ENCODE measurements at places on chromosomes 6 and 20. TPM values are rescaled to one million over a fixed set of nuclear protein-coding genes. Genes with fewer than 3 reads are reported as not detected.

DNA sequence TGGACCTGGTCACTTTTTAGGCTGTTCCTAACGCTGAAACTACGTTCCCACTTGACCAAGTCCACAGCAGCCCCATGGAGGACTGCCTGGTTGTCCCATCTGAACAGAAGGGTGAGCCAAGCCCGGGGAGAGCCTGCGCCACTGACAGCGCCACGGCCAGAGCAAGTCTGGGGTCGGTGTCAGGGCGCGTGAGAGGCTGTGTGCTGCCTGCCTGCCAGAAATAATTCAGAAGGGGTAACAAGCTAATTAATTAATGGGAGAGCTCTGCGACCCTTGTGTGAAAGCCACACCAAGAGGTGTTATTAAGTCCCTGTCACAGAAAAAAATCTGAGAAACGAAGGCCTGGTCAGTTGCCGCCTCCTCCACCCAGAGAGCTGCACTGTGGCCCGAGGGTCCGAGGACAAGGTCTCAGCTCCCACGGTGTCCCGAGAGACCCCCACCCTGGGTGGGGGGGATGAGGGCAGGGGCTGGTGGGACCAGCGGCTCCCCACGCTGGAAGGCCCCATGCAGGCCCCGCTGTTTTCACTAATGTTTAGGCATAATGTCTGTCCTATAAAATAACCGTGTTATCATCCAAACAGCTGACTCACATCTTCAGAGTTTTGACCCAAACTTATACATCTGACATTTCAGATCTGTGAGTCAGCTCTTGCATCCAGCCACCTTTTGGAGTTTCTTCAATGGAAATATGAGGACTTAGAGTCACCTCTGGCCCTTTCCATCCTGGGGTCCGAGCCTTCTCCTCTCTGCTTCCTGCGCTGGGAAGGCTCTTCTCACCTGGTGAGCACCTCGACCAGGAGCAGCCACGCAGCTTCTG is 58.5 kb downstream of the DLL1 start:
- peaks cover 29% of the 10 kb centered on the region for H3K27me3 ChIP-seq
- peaks cover 7% of the 10 kb centered on the region for H3K4me1 ChIP-seq
- DNase-seq, result no peak
- no peak overlapping the region for H3K4me3 ChIP-seq
- no peaks in the 10 kb centered on the region for H3K36me3 ChIP-seq

- H3K4me3 ChIP-seq, result no peak overlapping the region
- H3K36me3 ChIP-seq, result no peaks in the 10 kb centered on the region
- DNase-seq, result no peak
- no peak overlapping the region for H3K27ac ChIP-seq
- H3K4me1 ChIP-seq, result peaks cover 16% of the 10 kb centered on the region
Measured at GRCh38 chr6:119454714-119455113, 105.2 kb upstream of the MAN1A1 start.

SMOC2 gene
- 56.3 TPM for total RNA-seq

DNA sequence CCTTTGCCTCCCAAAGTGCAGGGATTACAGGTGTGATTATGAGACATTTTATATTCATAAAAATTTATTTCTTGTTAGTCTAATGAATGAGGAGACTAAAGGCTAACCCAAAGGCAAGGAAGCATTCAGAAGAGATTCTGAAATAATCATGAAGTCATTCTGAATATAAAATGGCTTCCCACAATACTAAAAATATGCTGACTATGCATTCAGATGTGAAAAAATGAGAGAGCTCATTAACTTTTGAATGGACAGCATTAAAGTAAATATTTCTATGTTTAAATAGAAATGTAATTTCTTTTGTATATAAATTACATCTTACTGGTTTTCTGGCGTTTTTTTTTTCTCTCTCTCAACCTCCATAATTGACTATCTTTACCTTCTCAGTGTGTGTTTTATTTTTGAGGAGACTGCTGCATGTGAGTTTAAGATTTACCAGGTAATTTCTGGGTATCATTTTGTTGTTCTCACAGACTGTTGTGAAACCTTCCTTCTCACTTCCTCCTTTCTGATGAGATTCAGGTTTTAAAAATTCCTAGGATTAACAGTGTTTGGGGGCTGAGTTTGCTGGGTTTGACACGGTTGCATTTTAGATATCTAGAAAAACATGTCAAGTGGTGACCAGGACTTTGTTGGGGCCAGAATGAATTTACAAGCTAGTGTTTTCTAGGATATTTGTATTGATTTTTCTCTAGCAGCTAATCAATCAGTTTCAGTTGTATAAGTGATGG is 316.6 kb downstream of the CDKAL1 start:
- DNase-seq, result no peak
- no peak overlapping the region for H3K4me3 ChIP-seq
- no peaks in the 10 kb centered on the region for H3K27me3 ChIP-seq
- H3K4me1 ChIP-seq, result peaks cover 6% of the 10 kb centered on the region
- H3K36me3 ChIP-seq, result peaks cover 2% of the 10 kb centered on the region
- H3K27ac ChIP-seq, result no peak overlapping the region

DNA sequence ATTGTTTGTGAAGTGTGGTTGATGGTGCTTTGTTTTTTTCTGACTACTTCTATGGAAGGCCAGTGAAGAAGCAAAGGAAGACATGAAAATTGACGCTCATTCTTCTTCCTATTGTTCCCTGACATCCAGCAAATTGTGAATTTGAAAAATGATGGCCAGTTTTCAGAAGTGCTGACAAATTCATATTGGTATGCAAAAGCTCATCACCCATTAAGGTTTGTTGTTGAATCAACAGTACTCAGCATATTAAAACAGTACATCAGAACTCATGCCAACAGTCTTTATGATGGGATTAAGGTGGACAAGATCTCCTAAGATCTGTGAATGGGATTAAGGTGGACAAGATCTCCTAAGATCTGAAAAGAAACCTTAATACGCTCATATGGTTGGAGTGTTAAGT is 1.0 kb upstream of the MTG2 start:
- peak overlapping the region; percentile 91 for H3K27ac ChIP-seq
- no peaks in the 10 kb centered on the region for H3K36me3 ChIP-seq
- peaks cover 35% of the 10 kb centered on the region for H3K4me1 ChIP-seq
- H3K27me3 ChIP-seq, result no peaks in the 10 kb centered on the region
- peak overlapping the region; percentile 86 for H3K4me3 ChIP-seq
- DNase-seq, result no peak

GRCh38 chr20:12030470-12030869 is 112.8 kb downstream of the BTBD3 start:
- no peak for DNase-seq
- no peaks in the 10 kb centered on the region for H3K36me3 ChIP-seq
- peaks cover 2% of the 10 kb centered on the region for H3K27me3 ChIP-seq

DNA sequence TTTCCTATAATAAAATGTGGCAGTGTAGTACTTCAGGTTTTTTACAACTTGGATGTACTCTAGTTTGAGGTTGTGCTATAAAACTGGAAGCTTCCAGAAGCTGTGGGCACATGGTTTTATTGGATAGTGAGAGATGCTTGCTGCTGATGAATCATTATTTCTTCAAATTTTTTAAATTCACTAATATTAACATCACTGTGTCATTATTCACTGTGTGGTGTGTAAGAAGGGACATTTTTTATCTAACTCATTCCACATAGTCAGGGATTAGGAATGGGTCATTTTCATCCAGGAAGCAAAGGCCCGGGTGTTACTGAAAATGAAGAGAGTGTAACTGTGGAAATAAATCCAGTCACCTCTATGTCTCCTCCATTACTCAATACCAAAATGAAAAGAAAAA is 421.0 kb downstream of the TENT5A start:
- H3K4me3 ChIP-seq, result no peak overlapping the region
- H3K27me3 ChIP-seq, result no peaks in the 10 kb centered on the region
- H3K4me1 ChIP-seq, result peaks cover 9% of the 10 kb centered on the region
- H3K36me3 ChIP-seq, result no peaks in the 10 kb centered on the region

PTGIS gene
- 165 TPM for total RNA-seq

- no peak overlapping the region for H3K27ac ChIP-seq
- DNase-seq, result no peak
- peaks cover 5% of the 10 kb centered on the region for H3K4me1 ChIP-seq
- H3K4me3 ChIP-seq, result no peak overlapping the region
- peaks cover 18% of the 10 kb centered on the region for H3K27me3 ChIP-seq
- H3K36me3 ChIP-seq, result no peaks in the 10 kb centered on the region
Measured at GRCh38 chr6:168428052-168428826, 12.7 kb upstream of the SMOC2 start.

DNA sequence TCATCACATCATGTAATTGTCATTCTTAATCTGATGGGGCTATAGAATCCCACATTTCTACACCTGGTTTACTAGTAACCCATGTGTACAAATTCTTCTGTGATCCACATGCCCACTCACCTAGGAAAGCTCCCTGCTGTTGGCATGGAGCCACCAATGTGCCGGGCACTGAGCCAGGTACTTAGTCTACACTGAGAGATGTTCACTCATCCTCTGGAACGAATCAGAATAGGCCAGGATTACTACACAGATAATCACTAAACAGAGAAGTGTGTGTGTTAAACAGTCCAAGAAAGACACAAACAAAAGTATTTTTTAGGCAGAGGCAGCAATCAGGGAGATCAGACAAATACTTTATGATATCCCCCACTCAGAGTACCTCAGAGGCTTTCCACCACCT is 193.2 kb upstream of the VGLL2 start:
- no peaks in the 10 kb centered on the region for H3K27me3 ChIP-seq
- H3K27ac ChIP-seq, result no peak overlapping the region
- H3K36me3 ChIP-seq, result no peaks in the 10 kb centered on the region
- H3K4me3 ChIP-seq, result no peak overlapping the region

DNA sequence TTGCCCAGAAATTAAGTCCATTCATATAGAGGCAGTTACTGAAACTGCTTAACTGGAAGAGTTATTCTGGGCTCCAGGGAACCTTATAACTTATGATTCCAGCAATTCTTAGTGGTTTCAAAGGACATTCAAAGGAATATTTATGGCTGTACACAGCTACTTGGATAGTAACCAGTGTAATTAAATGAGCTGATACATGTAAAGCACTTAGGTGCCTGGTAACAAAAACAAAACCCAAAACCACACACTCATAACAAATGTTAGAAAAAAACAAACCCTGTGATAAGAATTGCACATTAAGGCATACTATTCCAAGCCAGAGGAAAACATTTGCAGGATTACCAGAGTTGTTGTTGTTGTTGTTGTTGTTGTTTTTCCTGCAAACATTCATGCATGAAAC is 51.5 kb downstream of the STK4 start:
- H3K27me3 ChIP-seq, result no peaks in the 10 kb centered on the region
- H3K4me3 ChIP-seq, result no peak overlapping the region
- no peak overlapping the region for H3K27ac ChIP-seq
- DNase-seq, result no peak

SLC2A4RG gene
- total RNA-seq, result 90.7 TPM

- H3K36me3 ChIP-seq, result peaks cover 2% of the 10 kb centered on the region
- H3K27me3 ChIP-seq, result peaks cover 2% of the 10 kb centered on the region
- H3K4me1 ChIP-seq, result peaks cover 13% of the 10 kb centered on the region
- no peak for DNase-seq
- no peak overlapping the region for H3K27ac ChIP-seq
Measured at GRCh38 chr20:2507464-2507863, 1.3 kb downstream of the ZNF343 start.

NMBR gene
- not detected for total RNA-seq

GRCh38 chr20:47347661-47348435 is 8.7 kb downstream of the ZMYND8 start:
- no peak for DNase-seq
- H3K36me3 ChIP-seq, result peaks cover 15% of the 10 kb centered on the region
- peaks cover 19% of the 10 kb centered on the region for H3K4me1 ChIP-seq
- no peak overlapping the region for H3K27ac ChIP-seq
- no peaks in the 10 kb centered on the region for H3K27me3 ChIP-seq
- no peak overlapping the region for H3K4me3 ChIP-seq

GRCh38 chr20:52244702-52245101 is 53.1 kb upstream of the ZFP64 start:
- no peaks in the 10 kb centered on the region for H3K36me3 ChIP-seq
- no peak overlapping the region for H3K4me3 ChIP-seq
- DNase-seq, result no peak
- no peaks in the 10 kb centered on the region for H3K4me1 ChIP-seq
- no peak overlapping the region for H3K27ac ChIP-seq
- H3K27me3 ChIP-seq, result peaks cover 2% of the 10 kb centered on the region

DNA sequence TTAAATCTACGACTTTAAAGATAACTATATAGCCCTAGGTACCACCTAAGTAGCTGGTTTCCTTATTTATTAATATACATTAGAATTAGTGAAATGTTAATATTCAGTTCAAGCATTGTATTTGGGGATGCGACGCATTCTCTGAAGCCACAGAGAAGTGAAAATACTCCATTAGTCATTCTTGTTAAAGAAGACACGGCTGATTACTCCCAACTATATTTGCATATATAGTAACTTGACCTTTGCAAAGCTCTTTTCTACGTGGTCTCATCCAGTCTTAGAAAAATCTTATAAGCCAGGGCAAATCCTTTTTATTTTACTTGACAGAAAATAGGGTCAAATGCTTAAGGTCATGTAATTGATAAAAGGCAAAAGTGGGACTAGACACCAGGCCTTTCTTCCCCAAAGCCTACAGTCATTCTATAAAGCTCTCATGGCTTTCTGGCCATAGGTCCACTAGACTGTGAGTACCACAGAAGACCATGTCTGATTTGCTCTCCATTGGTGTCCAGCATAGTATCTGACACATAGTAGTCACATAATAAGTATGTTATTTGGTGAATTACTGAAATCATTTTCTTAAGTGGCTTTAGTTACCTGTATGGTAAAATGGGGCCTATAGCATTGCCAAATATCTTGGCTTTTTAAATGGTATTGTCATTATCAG is 11.3 kb downstream of the ZHX3 start:
- H3K27ac ChIP-seq, result no peak overlapping the region
- DNase-seq, result no peak
- no peak overlapping the region for H3K4me3 ChIP-seq
- H3K36me3 ChIP-seq, result no peaks in the 10 kb centered on the region

DNA sequence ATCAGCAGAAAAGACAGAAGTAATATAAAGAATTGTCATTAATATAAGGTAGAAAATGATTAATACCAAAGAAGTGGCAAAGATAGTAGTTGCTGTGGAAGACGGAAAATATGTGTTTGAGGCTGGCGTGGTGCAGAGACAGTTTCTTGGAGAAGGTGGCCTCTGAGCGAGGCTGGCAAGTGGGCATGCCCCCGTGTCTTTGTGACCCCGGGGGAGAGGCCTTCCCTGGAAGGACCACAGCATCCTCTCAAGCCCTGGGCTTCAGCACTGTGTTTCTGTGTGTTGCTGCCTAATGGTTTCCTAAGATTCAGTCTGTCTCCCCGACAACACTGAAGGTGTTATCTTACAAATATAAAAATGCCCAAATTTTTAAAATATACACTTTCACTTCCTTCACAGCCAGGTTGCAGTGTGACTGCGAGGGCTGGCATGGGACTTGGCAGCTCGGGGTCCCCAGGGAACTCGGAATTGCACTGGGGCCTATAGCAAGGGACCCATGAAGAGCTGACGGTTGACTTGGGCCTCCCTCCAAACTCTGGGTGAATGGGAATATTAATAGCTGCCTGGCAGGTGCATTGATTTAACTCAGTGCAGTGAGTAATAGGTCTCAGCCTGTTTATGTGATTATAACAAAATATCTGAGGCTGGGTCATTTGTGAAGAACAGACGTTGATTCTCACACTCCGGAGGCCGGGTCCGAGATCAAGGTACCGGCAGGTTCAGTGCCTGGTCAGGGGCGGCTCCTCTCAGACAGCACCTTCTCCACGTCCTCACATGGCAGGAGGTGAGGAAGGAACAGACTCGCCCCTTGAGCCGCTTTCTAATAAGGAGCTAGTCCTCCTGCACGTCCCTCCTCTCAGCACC is 47.4 kb upstream of the AFDN start:
- no peak for DNase-seq
- H3K36me3 ChIP-seq, result no peaks in the 10 kb centered on the region
- H3K4me1 ChIP-seq, result no peaks in the 10 kb centered on the region
- H3K4me3 ChIP-seq, result no peak overlapping the region
- H3K27ac ChIP-seq, result no peak overlapping the region
